ENCODE measurements at places on chromosomes 12 and 14.

DNA sequence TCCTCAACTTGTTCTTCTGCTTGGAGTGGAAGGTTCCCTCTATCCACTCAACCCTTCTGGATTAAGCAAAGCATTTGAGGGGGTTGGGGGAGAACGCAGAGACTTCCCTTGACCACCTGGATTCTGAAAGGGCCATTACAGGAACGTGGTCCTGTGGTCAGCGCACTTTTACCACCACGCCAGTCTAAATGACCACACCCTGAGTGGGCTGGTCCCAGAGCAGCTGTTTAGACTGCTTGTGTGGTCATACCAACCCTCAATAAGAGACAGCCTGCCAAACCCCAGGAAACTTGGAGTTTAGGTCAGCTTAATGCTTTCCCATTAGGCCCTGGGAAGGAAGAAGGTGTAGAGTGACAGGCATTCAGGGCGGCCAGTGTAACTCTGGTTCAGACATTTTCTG is 165.5 kb upstream of the ATP2B1 start:
- no peak for DNase-seq

DNA sequence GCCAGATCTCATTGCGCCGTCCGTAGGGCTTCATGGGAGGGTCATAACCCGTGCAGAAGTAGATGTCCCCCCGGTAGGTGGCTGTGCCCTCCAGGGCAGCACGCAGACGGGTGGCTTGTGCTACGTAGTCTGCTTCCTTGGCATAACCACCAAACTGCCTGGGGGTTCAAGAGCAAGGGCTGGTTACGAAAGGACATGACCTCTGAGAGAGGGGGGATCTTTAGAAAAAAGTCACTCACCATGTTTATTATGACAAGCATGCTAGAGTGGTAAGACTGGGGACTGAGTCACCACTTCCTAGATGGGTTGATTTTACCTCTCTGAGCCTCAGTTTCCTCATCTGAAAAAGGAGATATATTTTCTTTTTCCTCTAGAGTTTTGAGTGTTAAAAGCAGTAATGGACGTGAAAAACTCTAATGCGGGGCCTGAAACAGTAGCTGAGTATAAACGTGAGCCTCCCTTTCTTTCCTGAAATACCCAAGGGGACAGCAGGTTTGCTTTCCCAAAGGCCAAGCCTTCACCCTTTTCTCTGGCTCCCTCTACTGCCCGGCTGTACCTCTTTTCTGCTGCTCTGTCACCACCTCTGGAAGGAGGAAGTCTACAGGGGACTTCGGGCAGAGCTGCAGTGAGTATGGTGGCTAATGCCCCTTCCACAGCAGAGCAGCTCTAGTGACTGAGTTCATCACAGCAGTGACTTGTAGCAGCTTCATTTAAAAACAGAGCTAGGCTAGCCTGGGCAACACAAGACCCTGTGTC is 23.5 kb upstream of the GPRC5D start:
- no peak for DNase-seq

- DNase-seq, result no peak
Observed at GRCh38 chr12:26628234-26628633, 204.8 kb downstream of the ITPR2 start.

GRCh38 chr14:102086972-102087761 is at the start of gene HSP90AA1:
TSS of gene HSP90AA1 (minus strand) at chr14:102087044. CDS start at chr14:102086378, 666 bp downstream.
- DNase-seq, result peak; percentile 99

DNA sequence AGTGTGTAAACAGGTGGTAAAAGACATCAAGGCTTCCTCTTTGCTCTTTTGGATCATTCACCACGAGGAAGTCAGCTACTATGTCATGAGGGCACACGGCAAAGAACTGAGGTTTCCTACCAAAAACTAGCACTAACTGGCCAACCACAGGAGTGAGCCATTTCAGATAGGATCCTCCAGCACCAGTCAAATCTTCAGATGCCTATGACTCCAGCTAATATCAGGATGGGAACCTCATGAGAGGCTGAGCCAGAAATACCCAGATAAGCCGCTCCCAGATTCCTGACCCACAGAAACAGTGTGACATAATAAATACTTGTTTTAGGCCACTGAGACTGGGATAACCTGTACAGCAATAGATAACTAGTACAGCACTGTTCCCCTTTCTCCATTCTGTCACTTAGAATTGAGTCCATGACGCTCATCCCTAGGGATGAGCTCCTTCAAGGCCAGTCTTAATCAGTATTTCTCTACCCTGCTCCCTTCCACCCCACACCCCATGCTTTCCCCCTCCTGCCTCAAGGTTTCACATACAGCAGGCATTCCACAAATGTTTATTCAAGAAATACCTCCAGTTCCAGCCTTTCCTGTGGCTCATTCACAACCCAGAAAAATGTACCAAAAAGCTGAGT is 68.4 kb downstream of the PPM1H start:
- DNase-seq, result no peak
